NCI-H1105 (cell line): ENCODE measurements at places on chromosomes 3 and 15.

- no peak for DNase-seq
These were observed 35.8 kb upstream of the ATP13A3 start for GRCh38 chr3:194522579-194523046.

- no peak for DNase-seq
These were observed 22.1 kb downstream of the MYO5A start for GRCh38 chr15:52506549-52506948.

DNA sequence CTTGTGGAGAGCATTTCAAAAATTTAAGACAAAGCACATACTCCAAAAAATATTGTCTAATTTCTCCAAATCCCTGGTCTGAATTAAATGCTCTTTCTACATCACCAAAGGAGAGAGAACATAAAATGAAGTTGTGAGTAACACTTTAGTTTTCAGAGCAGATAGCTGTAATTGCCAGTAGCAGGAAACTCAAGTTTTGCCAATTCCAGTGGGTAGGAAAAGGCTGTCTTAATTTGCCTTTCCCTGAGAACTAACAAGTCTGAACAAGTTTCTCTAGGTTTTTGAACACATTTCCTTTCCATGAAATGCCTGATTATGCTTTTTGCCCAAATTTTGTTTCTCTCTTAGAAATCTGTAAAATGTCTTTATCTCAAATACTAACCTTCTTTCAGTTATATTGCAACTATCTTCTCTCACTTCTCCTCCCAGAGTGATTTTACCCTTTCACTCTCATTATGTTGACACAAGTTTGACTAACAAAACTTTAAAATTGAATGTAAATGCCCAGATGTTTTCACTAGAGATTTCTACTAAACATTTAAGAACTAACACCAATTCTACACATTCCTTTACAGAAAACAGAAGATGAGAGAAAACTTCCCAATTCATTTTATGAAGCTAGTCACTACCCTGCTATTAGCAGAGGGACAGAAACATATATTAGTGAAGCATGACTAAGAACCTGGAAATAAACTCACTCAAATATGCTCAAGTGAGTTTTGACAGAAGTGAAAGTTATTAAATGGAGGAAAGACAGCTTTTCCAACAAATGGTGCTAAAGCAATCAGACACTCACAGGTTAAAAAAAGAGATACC is 38.4 kb downstream of the RFX7 start:
- DNase-seq = no peak

DNA sequence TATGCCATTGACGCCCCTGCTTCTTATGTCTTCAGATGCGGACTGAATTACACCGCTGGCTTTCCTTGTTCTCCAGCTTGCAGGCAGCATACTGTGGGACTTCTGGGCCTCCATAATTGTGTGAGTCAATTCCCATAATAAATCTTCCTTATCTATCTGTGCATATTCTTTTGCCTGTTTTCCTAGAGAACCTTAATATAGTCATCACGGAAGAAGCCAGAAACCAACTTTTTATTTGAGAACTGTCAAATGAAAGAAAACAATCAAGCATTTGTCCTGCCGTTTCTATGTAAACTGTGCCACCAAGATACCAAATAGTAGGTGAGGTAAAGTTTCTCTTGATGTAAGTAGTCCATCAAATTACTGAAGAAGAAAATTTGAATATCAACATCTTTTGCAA is 51.8 kb upstream of the B3GALNT1 start:
- no peak for DNase-seq

- no peak for DNase-seq
These were observed 366.5 kb upstream of the TBL1XR1 start for GRCh38 chr3:177563792-177564191.
